HTR-8/SVneo (cell line): ENCODE measurements at places on chromosomes 1 and 21.

- no peak for DNase-seq
Measured at GRCh38 chr1:117058810-117059209, 1.3 kb upstream of the TTF2 start.

- no peak for DNase-seq
Measured at GRCh38 chr1:56522680-56523079, 56.7 kb downstream of the PLPP3 start.

DNA sequence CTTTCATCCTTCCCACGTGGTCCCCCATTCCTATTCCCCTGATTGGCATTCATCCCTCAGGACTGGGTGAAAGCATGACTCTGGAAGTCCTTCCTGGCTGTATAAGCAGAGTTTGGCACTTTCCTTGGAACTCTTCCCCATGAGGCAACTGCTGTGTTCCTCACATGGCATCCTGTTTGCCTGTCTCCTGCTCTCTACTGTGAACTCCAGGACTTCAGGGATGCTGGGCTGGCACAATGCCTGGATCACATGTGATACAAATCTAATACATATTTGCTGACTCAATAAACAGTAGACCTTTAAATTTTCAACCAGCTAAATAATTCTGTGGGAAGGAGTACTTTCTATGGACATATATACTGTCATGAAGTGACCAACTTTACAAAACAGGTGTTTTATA is 46.8 kb upstream of the EDEM3 start:
- no peak for DNase-seq

DNA sequence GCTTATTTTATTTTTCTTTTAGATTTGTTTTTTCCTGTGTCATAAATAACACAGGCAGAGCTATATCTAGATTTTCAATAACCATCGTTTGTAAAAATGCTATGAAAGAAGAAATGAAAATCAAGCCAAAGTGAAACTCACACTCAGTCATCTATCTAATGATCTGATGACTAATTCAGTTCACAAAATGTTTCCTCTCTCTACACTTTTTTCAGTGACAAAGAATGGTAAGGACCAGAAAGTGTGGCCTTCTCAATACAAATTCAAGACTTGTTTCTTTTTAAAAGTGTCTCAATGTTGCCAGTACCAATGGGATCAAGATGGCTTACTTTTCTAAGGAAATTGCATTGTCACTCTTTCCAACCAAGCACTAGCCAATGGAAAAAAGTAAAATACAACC is 282.8 kb upstream of the PKN2 start:
- DNase-seq = no peak

GRCh38 chr1:85121744-85122143 is 73.4 kb upstream of the MCOLN3 start:
- DNase-seq = no peak

- DNase-seq = no peak
Measured at GRCh38 chr1:193658081-193658480, 471.7 kb upstream of the B3GALT2 start.

- DNase-seq = no peak
Measured at GRCh38 chr1:8194481-8195227, 123.3 kb upstream of the SLC45A1 start.

- no peak for DNase-seq
Measured at GRCh38 chr1:62687421-62687902, 724 bp downstream of the DOCK7 start.

DNA sequence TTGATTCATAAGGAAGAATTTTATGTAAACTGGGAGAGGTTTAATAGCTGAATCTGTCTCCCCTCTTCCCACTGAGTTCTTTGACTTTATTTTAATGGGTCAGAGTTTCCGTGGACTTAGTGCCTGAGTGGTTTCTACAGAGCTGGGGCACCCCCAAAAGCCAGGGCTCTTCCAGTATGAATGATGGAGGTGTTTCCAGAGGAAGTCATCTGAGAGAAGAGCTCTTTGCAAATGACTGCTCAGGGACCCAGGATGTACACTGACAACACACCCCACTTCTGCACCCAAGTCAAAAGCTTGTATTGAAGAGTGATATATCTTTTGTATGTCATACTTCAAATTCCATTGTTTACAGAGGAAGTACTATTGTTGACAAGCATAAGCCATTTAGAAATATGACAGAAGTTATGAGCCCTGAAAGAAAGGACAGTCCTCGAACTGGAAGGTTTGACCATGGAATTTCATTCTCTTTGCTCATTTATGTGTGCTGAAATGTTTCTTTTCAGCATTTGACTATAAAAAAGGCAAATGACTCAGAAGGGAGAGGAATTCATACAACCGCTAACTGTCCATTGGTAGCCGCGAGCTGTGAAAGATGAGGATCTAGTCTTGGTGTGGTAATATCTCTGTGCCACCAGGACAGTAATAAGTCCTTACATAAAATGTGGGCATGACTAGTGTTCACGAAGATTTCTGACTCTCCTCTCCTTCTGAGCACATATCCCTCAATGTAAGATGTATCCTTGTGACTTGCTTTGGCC is 25.4 kb upstream of the LMX1A start:
- no peak for DNase-seq

GRCh38 chr21:14583629-14584255 is 37.6 kb upstream of the SAMSN1 start:
- no peak for DNase-seq

GRCh38 chr1:2382621-2383361 is 8.6 kb downstream of the MORN1 start:
- peak; percentile 48 for DNase-seq

DNA sequence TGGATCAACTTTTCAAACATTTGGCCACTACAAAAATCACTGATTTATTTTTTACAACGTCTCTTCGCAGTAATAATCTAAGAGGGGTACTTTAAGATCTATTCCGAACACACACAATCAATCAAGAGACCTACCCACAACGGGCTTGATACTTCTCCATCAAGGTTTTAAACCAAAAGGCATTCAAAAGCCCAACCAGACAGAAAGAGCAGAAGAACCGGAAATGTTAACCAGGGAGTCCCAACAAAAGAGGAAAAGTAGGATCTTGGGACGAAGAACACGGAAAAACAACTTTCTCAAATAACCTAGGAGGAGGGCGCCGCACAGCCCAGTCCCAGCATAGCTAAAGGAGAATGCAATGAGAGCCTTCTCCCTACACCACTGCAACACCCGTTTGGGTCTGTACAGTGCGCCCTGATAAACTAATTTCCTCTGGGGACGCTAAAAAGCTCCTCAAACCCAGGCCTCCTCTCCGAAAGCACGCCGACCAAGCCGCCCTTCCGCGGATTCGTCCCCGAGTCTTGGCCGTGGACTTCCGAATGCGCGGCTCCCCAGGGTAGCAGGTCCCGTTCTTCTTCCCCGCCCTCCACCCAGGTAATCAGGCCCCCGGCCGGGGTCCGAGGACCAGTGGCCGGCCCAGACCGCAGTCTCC is 623 bp downstream of the RPL22 start:
- no peak for DNase-seq

DNA sequence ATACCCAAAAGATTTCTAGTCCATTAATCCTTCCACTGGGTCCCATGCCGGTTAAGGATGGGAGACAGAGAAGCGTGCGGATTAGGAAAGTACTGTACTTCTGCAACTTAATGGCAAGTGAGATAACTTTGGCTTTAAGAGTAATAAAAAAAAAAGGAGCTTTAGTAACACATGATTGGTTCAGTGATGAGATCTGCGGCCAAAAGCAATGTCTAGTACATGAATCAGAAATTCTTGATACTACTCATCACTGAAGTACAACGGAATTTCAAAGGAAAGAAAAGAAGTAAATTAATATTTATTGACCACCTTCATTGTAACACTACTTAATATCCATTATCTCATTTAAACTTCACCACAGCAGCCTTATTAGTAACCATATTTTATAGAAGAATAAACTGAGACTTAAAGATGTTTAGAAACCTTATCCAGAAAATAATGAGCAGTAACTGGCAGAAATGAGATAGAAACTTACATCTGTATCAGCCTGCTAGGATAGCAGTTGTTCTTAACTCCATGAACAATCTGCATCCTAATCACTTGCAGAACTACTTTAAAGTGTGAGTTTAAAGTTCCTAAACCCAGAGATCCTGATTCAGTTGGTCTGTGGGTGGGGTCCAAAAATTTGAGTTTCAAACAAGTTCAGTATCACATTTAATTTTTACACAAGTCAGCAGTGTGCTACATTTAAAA is 14.1 kb upstream of the NUF2 start:
- DNase-seq = peak; percentile 12

DNA sequence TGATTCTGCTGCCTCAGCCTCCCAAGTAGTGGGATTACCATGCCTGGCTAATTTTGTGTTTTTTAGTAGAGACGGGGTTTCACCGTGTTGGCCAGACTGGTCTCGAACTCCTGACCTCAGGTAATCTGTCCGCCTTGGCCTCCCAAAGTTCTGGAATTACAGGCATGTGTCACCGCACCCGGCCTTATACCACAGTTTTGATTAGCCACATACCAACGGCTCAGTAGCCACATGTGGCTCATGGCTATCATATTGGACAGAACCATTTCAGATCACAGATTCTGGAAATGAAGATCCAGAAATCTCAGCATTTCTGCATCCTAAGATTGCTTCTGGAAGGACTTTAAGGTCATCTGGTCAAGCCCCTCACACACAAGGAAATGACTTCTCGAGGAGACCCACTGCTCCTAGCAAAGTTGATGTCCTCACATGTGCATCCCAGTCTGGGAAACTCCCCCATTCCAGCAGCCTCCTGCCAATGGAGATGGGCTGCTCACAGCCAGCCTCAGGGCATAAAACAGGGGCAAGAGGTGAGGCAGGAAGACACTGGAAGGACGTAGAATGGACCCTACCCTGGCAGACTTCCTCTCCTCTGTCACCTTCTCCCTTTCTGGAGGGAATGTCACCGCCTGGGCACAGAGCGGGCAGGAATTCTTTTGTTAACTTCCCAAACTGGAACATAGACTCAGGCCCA is 17.5 kb upstream of the CITED4 start:
- DNase-seq = no peak

- DNase-seq = no peak
Measured at GRCh38 chr1:188017921-188018320, 1189.2 kb downstream of the PLA2G4A start.

DNA sequence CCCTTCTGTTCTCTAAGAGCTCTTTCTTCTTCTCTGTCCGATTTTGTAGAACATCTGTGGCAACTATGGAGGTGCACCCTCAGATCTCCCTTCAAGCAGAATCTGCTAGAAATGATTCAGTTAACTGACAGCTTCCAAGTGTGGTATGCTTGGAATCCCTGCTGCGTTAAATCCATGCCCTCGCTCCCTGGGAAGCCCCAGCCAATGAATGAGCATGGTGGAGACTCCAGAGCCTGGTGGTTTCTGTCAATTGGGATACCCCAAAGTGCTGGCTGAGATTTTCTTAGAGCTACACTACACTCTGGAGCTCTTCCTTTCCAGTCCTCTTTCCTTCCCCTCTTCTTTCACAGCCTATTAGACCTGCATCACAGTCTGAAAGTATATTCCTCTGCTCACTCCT is 116.3 kb upstream of the C1orf21 start:
- peak; percentile 51 for DNase-seq

GRCh38 chr1:66013371-66013770 is 220.7 kb downstream of the PDE4B start:
- no peak for DNase-seq

DNA sequence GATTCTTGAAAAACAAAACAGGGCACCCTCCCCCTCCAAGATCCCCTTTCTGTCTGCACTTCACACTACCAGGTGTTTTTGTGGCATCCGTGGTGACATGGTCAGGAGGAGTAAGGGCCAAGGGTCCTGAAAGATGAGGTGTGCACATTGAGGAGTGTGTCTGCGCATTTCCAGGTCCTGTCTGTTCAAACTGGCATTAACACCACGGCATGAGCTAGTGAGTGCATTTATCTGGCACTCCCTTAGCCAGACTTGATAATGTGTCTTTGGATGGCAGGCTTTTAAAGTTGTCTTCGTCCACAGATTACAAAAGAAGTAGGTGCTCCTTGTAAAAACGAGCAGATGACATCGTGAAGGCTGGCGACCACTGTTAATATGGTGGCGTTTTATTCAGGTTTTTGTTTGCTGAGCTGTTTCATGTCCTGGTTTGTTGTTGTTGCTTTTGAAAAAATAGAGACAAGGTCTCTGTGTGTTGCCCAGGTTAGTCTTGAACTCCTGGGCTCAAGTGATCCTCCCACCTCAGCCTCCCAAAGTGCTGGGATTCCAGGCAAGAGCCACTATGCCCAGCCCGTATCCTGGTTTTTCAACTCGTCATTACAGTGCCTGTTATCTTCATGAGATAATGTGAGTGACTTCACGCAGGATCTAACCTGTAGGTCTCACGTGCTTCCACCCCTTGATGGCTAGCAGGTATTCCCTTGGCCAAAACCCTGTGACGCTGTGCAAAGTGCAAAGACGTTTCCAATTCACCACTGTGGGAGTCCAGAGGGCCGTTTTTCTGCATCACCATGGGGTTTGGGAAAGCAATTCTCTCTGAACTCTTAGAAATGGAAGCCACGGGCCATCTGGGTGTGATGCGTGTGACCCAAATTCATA is 4.2 kb downstream of the TMEM51 start:
- no peak for DNase-seq

DNA sequence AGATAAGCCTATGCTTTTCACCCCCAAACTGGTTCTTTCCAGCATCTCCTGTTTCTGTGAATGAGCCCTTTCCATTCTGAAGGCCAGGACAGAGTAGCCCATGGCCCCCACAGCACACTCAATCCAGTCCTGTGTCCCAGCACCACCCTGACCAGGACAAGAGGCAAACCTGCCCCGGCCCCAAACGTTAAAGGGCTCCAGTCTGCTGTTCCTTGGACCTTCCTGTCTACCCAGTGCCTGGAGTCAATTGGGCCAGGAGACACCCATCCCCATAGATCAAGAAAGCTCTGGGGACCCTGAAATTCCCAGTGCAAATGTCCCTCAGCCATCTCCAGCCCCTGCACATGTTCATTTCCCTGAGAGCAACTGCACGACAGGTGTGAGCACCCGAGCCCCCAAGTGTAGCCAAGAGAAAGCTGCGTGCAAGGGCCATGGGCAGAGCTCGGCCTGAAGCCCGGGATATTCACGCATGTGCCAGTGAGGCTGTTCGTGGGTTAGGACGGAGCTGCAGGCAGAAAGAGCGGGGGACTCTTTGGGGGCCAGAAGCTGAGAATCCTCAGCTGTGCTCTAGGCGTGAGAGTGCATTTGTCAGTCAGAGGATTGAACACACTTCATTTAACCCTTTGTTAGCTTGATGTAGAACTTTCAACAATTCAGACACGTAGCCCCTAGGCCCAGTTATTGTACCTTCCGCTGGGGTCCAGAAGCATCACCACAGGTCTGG is 4.2 kb upstream of the RIPK4 start:
- no peak for DNase-seq

DNA sequence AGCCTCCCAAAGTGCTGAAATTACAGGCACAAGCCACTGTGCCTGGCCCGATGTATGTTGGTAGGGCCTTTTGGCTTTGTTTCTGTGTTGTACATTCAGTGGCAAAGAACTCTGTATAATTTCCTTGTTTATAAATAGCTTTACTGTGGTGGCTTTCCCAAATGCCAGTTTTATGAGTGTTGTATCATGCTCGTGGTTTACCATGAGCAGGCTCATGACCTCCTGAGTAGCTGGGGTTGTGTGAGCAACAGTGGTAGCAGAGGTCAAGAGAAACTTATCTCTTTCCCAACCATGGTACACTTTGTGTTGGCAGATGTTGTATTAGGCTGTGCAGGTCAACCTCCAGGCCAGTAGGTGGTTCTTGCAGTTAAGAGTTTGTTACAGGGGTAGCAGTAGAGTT is 420.4 kb upstream of the BEND5 start:
- DNase-seq = no peak
